Stimulated activated CD4-positive, alpha-beta T cell treated with anti-CD3 and anti-CD28 coated beads, TNF-alpha, amount 100 ng/mL, for 24 hours (primary cell): ENCODE measurements at places on chromosomes 11 and 22.
A peak's percentile ranks its signal among the peaks of the same experiment; 100 is the strongest.

DNA sequence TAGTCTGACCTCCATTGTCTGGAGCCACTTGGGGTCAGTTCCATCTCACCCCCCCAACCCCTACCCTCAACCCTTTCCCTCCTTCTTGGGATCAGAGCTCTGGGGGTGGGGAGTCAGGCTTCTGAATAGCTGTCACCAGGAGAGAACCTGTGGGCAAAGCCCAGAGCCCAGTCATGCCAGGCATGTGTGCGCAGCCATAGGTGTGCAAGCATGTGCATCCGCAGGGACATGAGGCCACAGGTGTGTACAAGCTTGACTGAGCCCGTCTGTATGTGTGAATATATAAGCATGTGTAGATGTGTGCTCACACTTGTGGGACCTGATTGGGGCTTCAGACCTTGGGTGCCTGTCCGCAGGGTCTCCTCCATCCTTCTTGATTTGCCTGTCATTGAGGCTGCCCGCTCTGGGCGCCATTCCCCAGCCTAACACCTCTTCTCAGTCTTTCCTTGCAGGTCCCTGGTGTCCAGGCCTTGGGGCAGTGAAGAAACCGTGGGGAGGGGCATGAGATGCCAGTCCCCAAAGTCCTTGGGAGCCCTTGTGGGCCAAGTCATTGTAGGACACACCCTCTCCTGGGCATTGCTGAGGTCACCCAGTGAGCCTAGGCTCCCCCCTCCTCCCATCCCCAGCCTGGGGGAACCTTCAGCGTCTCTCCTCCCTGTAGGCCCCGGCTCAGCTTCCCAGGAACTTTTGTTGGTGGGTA, 9.0 kb downstream of the ATG16L2 start:
- no peak for DNase-seq

DNA sequence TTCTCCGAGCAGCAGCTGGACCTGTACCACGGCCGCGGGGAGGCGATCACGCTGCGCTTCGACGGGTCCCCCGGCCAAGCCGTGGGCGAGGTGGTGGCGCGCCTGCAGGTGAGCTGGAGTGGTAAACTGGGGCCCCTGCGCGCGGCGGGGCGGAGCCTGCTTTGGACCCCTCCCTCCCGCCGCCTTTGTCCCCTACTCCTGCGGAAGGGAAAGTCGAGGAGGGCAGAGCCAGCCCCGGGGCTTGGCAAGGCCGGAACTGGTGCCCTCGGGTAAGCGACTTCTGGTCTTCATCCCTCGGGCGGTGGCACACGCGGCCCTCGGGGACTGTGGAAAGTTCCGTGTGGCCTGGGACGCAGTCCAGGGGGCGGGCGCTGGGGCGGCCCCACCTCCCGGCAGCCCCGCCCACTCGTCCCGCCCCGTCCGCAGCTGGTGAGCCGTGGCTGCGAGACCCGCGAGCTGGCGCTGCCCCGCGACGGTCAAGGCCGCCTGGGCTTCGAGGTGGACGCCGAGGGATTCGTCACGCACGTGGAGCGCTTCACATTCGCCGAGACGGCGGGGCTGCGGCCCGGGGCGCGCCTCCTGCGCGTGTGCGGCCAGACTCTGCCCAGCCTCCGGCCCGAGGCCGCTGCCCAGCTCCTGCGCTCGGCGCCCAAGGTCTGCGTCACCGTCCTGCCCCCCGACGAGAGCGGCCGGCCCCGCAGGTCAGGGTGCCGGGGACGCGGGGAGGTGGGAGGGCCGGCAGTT, 9.2 kb downstream of the SIPA1 start:
- no peak for DNase-seq

- DNase-seq = no peak
These were observed 445.7 kb upstream of the CHORDC1 start for GRCh38 chr11:90668502-90668901.

- DNase-seq = no peak
These were observed 8.2 kb downstream of the ARRB1 start for GRCh38 chr11:75342966-75343870.

GRCh38 chr11:36153551-36153950, 135.7 kb downstream of the COMMD9 start:
- no peak for DNase-seq

DNA sequence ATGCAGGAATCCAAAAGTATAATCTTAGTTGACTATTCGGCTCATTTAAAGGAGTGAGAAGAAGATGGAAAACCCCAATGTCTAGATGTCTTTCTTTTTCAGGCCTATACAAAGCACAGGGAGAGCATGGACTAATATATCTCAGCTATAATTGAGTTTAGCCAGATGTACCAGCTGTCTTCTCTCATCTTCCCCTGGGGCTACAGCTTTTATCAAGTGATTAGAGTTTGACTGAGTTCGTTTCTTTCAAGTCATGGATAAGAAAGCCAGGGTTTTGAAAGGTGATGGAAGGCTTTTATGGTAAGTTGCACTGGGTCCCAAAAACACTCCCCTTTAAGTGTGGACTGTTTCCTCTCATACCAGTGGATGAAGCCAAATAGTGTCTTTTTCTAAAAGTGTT, 1172.8 kb upstream of the TENM4 start:
- DNase-seq = no peak

- DNase-seq = no peak
These were observed 13.0 kb downstream of the OR52K1 start for GRCh38 chr11:4495487-4495886.

GRCh38 chr11:44833877-44834452, 107.2 kb downstream of the TSPAN18 start:
- DNase-seq = no peak

DNA sequence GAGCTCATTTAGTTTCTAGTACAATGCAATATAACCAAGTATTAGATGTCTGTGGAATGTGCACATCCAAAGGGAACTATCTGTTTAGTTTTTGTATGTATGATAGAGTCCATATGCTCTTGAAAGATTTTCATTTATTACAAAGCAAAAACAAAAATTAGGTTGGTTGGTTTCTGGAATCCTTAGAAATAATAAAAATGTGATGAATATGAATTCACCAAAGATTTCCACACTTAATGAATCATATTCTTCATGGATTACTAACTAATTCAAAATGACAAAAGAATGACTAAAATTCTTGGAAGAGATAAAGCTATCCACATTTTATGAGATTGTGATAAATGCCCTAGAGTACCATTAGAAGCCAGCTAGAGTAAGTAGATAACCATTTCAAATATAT, 261.1 kb downstream of the SBF2 start:
- no peak for DNase-seq

DNA sequence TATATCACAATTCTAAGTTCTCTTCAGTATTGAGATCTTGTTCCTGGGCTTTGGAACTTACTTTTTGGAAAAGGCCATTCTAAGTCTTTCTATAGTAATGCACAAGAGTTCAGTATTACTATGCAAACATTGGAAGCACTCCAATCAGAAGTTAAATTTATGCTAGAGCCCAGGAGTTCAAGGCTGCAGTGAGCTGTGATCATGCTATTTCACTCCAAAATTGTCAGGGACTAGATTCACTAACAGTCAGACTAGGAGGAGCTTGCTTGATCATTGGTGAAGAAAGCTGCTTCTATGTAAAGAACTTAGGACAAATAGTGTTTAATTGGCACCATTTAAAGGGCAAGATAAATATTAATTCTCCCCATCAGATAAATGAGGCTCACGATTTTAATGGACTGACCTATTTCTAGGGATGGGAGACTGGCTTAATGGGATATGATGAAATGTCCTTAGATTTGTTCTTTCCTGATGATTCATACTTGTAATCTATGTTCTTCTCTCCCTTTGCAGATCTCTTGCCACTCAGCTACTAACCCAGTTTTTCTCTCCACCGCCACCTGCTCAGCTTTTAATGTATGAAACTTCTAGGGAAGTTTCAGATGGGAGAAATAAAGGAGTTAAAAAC, 32.6 kb upstream of the TMEM123 start:
- DNase-seq = no peak

DNA sequence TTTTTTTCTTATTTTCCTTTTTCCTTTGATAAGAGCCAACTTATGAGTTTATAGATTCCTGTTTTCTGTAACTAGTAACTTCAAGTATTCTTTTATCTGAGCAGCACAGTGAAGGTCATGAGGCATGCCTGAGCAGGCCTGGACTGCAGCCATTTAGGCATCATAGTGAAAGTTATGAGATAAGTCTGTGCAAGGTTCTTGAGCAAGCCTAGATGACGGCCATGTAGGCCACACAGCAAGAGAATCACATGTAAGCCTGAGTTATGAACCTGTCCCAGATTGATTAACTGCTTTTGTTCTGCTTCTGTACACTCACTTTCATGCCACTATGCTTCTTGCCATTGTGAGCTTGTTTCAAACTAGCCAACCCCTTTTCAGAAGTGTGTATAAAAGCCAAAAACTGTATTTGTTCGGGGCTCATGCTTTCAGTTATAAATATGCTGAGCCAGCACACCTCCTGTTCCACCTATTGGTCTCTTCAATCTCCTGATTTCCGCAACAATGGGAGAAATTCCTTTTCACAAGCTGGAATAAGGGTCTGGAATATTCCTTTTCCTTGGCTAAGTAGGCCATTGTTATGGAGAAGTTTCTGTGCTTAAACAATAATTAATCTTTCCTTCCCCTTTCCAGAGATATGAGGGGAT, 745.7 kb downstream of the FAM181B start:
- DNase-seq = no peak

GRCh38 chr11:23732026-23732425, 764.8 kb upstream of the LUZP2 start:
- DNase-seq = no peak

DNA sequence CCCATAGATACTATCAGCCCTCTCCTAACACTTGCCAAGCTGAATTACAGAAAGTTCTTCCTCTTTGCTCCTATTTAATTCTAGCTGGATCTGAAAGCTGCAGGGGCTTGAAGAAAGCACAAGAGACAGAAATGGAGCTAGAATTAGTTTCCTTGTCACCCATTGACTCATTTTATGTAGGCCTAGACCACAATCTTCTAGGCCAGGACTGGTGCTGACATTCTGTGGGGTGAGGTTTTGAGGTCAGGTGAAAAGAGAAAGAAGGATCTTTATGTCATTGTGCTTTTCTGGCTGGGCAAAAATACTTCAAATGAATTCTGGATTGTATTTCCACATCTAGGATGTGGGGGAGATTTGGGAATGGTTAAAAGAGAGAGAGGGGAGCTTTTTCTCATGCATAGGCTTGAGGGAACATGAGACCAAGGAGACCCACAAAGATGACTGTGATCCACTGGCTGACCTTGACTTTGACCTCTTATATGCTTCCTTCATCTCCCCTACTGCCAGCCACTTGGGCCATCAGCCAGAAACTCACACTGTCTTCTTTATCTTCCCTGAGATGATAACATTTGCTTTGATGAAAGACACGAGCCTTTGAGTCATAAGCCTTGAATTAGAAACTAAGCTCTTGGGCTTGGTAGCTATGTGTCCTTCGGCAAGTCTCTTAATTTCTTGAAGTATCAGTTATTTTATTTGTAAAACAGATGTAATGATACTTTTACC, 274.9 kb upstream of the CADM1 start:
- no peak for DNase-seq

GRCh38 chr22:29339381-29340235, 24.1 kb upstream of the RASL10A start:
- DNase-seq = no peak

DNA sequence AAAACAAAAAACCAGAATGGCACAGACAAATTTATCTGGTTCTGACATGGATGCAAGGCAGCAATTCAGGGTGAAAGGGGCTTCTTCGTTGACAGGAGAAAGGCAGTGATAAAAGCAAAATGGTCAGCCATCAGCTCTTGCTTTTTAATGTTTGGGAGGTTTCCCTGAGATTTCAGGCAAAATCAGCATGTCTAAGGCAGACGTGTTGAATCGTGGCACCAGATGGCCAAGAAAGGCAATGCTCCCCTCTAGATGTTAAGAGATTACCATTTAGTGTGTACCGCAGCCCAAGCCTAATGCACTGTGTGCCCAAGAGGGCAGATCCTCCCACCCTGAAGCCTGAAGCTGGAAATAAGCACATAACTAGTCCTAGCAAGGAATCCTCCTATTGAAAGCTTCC, 88.8 kb upstream of the GALNT18 start:
- no peak for DNase-seq

GRCh38 chr22:31490496-31490925, 869 bp upstream of the EIF4ENIF1 start:
- DNase-seq = peak; percentile 37

DNA sequence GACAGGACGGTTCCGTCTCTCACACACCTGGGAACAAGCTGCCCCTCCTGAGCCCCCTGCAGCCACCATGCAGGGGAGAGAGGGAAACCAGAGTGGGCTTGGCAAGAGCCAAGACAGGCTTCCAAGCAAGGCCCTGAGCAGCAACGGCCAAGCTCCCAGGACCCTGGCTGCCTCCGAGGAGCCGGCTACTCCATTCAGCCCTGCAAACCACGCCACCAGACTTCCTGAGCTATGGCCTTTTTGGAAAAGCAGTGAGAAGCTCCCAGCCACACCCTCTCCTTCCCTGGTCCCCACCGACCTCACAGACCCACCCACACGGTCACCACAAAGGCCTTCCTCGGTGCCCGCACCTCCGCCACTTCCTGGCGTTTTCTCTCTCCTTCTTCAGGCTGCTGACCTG, 479.0 kb downstream of the BRD1 start:
- no peak for DNase-seq

- DNase-seq = no peak
These were observed 1073.7 kb downstream of the BRD1 start for GRCh38 chr22:48753752-48754517.

- DNase-seq = no peak
These were observed 299.0 kb upstream of the CADM1 start for GRCh38 chr11:115803073-115803740.

GRCh38 chr11:30018495-30018894, 1.7 kb upstream of the KCNA4 start:
- no peak for DNase-seq

GRCh38 chr11:121587182-121587581, 134.4 kb upstream of the SORL1-AS1 start:
- no peak for DNase-seq

GRCh38 chr11:129946256-129946655, 50.9 kb upstream of the NFRKB start:
- no peak for DNase-seq

DNA sequence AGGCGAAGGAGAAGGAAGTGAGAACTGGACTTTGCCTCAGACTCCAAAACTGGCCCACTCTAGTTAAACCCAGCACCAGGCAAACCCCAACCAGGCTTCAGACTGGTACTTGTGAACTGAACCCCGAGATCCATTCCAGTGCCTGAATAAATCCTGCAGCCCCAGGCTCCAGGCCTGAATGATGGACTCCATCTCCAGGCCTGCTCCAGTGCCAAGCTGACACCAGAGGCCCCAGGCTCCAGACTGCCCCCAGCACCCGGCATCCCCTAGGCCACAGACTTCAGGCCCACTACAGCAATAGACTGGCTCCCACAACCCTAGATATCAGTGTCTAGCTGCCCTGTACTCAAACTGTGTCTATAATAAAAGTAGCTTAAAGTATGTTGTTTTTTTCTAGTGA, 406.8 kb downstream of the FAM181B start:
- DNase-seq = no peak

GRCh38 chr11:66084821-66085475, 14.9 kb downstream of the PACS1 start:
- DNase-seq = no peak

GRCh38 chr11:47111318-47111804, 65.3 kb downstream of the ARFGAP2 start:
- no peak for DNase-seq
